ENCODE measurements at places on chromosomes 12 and 14.

GRCh38 chr12:59597385-59597781 is 1.6 kb downstream of the SLC16A7 start:
- peak; percentile 47 for DNase-seq

- no peak for DNase-seq
Observed at GRCh38 chr14:72792051-72792788, 101.7 kb downstream of the DPF3 start.

GRCh38 chr12:53843545-53843944 is 91.8 kb upstream of the CISTR start:
- DNase-seq: no peak

DNA sequence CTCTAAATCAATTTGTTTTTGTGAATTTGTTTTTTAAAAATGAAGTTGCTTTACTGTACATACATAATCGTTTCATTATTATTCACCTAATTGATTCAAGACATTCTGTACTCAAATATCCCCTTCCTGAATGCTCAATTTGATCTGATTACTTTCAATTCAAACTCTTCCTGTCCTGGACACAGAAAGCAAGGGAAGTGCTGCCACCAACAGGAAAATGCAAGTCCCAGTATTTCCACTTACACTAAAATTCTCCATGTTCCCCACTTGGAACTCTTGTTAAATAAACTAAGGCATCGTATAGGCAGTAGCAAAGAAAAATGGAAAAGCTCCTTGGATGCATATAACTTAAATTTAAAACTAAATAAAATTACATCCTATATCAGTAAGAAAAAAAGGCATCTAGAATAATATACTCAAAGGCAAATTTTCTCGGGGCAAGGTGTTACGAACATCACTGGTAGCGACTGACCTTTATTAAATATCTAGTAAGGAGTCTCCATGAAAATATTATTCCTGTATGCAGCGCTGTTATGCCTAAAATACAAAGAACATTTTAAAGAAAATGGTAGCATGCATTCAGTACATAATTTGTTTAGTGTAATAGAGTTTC is 72.0 kb upstream of the DBX2 start:
- DNase-seq: peak; percentile 7

- DNase-seq: no peak
Observed at GRCh38 chr14:71996610-71997009, 64.4 kb downstream of the RGS6 start.

DNA sequence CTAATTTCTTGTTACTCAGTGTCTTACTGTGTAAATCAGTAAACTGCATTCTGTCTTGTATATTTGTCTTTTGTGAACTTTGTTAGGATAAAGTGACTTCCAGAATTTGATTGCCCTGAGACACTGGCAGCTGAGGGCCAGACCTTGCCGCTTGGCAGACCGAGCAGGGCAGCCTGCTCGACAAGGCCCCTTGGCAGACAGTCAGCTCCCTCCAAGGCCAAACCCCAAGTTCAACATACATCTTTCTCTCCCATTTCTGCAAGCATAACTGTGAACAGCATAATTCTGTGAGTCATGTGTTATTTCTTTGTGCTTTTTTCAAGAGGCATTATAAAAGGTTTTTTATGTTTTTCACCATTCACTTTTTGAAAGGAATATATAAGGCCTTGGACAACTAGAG is 39.2 kb upstream of the BMAL2 start:
- DNase-seq: no peak

DNA sequence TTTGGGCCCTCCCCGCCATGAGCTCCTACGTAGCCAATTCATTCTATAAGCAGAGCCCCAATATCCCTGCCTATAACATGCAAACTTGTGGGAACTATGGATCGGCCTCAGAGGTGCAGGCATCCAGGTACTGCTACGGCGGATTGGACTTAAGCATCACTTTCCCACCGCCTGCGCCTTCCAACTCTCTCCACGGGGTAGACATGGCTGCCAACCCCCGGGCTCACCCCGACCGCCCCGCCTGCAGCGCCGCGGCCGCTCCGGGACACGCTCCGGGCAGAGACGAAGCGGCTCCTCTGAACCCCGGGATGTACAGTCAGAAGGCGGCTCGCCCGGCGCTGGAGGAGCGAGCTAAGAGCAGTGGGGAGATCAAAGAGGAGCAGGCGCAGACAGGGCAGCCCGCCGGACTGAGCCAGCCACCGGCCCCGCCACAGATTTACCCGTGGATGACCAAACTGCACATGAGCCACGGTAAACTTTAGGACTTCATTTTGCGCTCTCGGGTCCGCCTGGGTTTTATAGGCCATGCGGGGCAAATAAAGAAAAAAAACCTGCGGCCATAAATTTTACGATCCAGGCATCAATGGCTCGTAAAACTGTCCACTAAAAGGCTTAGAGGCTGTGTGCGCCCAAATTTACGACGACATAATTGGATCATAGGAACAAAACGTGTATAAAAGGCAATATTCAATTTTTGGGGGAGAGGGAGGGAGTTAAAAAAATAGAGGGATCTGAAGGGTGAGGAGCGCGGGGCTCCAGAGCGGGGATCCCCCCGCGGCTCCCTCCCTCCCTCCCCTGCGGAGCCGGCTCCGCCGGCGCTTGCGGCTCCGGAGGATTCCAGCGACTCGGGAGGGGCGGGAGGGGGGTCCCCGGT is 493 bp downstream of the HOXC5 start:
- no peak for DNase-seq

DNA sequence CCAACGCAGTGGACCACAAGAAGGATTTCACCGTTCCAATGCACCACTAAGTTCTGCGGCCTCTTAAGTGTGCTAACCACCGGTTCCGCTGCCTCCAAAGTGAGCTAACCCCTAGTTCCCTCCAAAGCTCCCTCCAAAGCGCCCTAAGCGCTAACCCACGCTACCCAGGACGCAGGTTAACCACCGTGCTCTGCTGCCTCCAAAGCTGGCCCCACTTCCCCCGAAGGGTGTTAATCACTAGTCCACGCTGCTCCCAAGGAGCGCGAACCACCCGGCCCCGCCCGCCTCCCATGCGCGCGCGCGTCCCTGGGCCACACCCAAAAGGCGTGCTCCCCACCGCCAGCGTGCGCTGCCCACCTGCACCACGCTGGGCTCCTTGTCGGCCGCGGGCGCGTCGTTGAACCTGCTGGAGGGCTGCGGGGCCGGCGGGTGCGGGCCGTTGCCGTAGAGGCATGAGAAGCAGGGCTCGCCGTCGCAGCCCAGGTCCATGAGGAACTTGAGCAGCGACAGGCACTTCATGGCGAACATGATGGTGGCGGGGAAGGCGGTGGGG is 11.7 kb downstream of the FAM181A start:
- no peak for DNase-seq

- DNase-seq: peak; percentile 36
Observed at GRCh38 chr14:75022655-75023054, 19.9 kb downstream of the EIF2B2 start.

DNA sequence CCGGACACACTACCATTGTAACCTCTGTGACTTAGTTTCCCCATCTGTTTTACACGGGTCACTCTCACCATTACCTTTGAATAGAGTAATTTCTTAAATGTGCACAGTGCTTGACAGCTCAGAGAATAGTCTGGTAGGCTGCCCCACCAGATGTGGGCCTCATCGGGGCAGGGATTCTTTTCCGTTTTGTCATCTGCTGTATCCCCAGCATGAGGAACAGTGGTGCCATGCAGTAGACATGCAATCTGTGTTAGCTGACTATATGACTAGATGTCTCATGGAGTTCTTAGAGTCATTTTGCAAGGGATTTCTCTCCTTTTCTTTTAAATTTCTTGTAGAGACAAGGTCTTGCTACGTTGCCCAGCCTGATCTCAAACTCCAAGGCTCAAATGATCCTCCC is 44.9 kb upstream of the PLEKHG3 start:
- DNase-seq: no peak

DNA sequence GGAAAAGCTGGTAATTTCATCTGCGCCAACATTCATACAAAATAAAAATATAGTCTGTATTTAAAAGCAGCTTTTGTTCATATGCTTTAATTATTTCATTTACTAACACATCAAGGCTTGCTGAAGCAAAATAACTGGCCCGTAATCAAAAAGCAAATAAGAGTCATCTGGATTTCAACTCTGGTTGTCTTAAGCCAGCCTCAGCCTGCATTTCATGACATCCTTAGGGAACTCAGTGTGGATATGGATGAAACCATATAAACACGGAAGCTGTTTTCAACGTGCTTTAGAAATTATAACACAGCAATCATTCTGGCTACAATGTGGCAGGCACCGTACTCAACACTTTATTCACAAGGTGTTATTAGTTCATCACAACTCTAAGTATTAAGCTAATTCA is 852 bp downstream of the COX16 start:
- peak; percentile 8 for DNase-seq

- no peak for DNase-seq
Observed at GRCh38 chr12:106522708-106523107, 60.1 kb upstream of the RFX4 start.

- DNase-seq: no peak
Observed at GRCh38 chr12:80188576-80188975, 89.2 kb downstream of the OTOGL start.

- DNase-seq: no peak
Observed at GRCh38 chr14:45793081-45793480, 540.1 kb upstream of the MIS18BP1 start.

DNA sequence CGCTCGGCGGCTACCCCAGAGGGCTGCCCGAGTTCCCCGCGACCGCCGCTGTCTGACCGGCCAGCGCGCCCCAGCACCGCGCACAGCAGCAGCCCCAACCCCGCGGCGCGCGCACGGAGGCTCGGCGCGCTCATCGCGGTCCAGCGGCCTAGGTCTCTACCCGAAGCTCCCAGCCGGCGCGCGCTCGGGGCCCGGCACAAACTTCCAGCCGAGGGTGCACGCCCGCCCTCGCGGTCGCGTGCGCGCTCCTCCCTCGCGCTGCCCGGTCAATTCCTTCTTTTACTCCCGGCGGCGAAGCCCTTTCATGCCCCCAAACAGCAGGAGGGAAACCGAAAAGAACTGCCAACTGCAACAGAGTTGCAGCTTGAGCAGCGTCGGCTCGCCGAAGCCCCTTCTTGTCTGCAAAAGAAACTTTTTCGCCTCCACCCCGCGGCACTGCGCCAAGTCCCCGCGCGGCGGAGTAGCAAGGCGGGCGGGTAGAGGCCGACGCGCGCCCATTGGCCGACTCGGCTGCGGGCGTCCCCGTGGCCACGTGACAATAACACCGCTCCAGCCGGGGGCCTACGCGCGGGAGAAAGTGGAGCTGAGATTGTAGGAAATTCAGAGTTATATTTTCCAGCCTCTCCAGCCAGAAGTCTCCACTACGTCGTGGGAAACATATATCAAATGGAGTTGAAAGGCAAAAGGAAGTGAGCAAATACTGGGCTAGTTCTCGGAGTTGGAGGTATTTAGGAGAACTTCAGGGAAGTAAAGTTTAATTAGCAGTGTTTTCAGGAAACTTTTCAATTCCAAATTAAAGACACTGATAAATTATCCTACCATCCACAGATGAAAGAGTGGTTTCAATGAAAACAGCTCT is at the start of gene LRIG3:
Gene LRIG3, minus strand, starts transcription at position 403 of the 859 bp plus-strand sequence. Its CDS starts 269 bp downstream, at position 134.
- DNase-seq: peak; percentile 94

Measured in dermis microvascular lymphatic vessel endothelial cell (primary cell).